ENCODE measurements at places on chromosomes 2 and 18. TPM values are rescaled to one million over a fixed set of nuclear protein-coding genes. Genes with fewer than 3 reads are reported as not detected.

Gene DSEL
- total RNA-seq, result 11.6 TPM

Gene STARD7
- 53.5 TPM for total RNA-seq

Gene ASAP2
- total RNA-seq, result 55.5 TPM

Gene ADRA2B
- total RNA-seq, result not detected

Gene CCDC88A
- 152 TPM for total RNA-seq

DNA sequence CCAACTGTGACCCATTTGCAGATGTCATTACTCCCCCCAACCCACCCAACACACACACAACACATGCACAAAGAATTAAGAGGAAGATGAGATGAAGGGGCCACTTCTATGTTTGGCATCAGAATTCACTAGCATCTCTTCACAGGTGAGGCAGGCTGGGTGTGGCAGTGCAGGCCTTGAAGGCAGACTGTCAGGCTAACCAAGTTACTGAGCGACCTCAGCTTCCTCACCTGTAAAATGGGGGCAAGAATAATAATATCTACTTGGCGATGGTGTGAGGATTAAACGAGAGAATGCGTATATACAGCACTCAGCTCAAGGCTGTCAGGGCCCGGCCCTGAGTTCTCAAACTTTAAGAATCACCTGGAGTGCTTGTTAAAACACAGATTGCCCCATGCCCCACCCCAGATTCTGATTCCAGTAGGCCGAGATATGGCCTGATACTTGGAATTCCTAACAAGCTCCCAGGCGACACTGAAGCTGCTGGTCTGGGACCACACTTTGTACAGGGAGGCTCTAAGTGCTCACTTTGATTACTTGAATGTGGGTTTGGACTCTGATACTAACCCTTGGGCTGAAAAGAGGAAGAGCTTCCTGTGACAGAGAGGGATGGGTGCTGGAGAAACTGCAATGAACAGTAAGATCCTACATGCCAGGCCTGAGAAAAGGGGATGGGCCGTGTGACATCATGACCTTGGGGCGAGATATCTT lies 1.1 kb downstream of the ACTG2 start:
- no peaks in the 10 kb centered on the region for H3K27me3 ChIP-seq
- H3K4me3 ChIP-seq, result peak overlapping the region; percentile 35
- H3K4me1 ChIP-seq, result no peaks in the 10 kb centered on the region
- peak overlapping the region; percentile 97 for H3K27ac ChIP-seq
- no peaks in the 10 kb centered on the region for H3K36me3 ChIP-seq
- no peak for DNase-seq

DNA sequence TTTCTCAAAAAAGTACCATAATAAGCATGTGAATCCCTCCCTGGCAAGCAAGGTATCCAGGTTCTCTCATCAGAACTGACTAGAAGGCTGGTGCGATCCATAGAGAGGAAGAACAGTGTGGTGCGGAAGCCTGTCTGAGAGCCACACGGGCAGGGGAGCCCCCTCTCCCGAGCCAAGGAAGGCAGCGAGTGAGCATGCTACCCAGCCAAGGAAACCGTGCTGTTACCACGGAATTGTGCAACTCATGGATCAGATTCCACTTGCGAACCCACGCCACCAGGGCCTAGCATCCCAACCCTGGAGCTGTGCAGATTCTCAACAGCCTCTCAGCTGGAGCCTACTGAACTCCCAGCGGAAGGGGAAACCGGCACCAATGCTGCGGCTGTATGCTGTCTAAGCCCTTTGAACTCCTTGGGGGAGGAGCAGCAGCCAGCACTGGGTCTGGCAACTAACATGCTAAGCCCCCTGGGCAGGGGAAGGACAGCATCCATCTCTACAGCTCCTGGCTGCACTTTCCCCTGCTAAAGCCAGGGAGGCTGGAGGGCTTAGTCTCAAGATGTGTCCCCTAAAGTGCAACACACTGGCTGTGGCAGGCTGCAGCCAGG lies 823.1 kb downstream of the EPHA4 start:
- DNase-seq, result no peak
- no peaks in the 10 kb centered on the region for H3K4me1 ChIP-seq
- H3K4me3 ChIP-seq, result no peak overlapping the region
- H3K27ac ChIP-seq, result no peak overlapping the region
- H3K36me3 ChIP-seq, result no peaks in the 10 kb centered on the region

DNA sequence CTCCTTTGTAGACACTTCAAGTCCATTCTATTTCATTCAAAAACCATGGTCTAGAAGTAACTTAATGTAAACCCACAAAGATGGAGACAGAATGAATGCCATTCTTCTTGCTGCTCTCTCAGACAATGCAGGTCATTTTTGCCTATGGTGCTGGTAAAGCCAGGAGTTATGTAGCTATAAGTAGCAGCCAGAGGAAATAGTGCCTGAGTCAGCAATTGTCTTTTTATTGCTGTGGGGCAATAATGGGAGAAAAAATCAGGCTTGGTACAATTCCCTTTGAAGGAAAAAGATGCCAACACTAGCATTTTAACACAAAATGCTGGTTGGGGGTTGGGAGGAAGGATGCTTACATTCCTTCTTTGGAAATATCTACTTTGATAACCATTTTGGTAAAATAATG lies 43.5 kb downstream of the SCN1A start:
- H3K4me1 ChIP-seq, result no peaks in the 10 kb centered on the region
- no peak overlapping the region for H3K27ac ChIP-seq
- H3K36me3 ChIP-seq, result no peaks in the 10 kb centered on the region
- no peaks in the 10 kb centered on the region for H3K27me3 ChIP-seq
- no peak overlapping the region for H3K4me3 ChIP-seq

DNA sequence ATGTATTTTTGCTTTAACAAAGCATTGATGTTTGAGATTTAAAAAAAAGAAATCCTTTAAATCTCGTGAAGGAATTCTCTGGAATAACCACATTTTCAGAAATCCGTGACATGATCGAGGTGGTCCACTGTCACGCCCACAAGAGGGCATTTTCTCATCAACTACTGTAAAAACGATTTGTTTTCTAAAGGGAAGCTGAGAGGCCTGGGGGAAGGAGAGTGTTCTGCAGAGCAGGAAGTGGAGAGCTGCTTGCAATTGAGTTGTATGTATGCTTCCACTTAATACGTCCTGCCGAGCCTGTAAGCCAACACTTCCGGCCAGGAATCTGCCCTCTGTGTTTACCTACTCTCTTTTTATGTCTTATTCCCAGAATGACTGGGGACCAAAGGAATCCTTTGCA lies 19.4 kb downstream of the KLHL29 start:
- H3K27ac ChIP-seq, result peak overlapping the region; percentile 44
- DNase-seq, result peak; percentile 48
- H3K36me3 ChIP-seq, result no peaks in the 10 kb centered on the region
- H3K27me3 ChIP-seq, result no peaks in the 10 kb centered on the region
- no peak overlapping the region for H3K4me3 ChIP-seq
- H3K4me1 ChIP-seq, result no peaks in the 10 kb centered on the region

DNA sequence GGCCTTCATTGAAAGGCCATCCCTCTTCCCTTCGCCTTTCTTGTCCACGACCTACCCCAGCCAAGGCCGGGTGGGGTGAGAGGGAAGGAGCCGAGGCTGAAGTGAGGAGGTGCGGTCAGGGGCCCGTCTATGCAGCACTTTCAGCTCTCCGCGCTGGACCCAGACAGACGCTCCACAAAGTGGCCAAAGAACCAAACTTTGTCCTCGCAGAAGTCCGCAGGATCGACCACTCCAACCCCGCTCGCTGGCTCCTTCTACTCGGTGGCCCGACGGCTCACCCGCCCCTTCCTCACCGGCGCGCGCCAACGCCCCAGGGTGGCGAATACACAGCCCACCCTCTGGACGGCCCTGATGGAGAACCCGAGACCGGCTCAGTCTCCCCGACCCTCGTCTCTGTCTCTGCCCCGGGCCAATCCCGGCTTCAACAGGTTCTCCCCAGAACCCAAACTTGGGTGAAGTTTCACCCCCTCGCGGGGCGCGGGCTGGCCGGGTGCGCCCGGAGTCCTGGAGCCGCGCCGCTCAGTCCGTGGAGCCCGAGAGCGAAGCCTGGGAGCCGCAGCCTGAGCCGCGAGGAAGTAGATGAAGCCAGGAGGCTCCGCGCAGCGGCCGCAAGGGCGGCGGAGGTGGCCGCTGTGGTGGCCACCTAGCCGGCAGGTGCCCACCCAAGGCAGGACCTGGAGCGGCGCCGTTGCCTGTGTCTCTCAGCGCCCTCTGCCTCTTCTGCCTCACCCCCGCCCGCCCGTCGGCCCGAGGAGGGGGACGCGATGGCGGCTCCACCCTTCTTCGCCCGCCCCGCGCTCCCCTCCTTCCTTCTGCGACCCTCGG lies 26.7 kb upstream of the ALPP start:
- no peak overlapping the region for H3K27ac ChIP-seq
- H3K36me3 ChIP-seq, result no peaks in the 10 kb centered on the region
- H3K4me3 ChIP-seq, result no peak overlapping the region

GRCh38 chr2:68009526-68009925 lies 53.3 kb downstream of the C1D start:
- no peaks in the 10 kb centered on the region for H3K4me1 ChIP-seq
- no peaks in the 10 kb centered on the region for H3K36me3 ChIP-seq
- H3K27me3 ChIP-seq, result no peaks in the 10 kb centered on the region
- no peak overlapping the region for H3K4me3 ChIP-seq
- no peak overlapping the region for H3K27ac ChIP-seq

DNA sequence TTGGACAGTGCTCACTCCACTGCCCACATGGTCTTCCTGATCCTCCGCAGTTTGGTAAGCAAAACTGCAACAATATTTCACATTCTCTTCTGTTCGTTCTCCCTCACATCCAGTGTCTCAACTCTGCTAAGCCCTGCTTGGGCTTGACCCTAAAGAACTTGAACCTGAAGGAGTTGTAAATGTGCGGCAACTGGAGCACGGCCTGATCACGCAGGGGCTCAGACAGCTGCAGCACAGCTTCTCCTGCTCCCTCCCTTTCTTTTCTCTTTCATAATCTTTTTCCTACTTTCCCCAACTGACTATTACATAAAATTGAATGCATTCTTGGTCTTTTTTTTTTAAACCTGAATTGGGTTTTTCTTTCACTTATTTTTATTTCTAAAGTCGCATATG lies 10.2 kb downstream of the CYRIA start:
- H3K4me1 ChIP-seq, result peaks cover 28% of the 10 kb centered on the region
- peak overlapping the region; percentile 81 for H3K27ac ChIP-seq
- no peaks in the 10 kb centered on the region for H3K36me3 ChIP-seq
- no peak overlapping the region for H3K4me3 ChIP-seq
- no peaks in the 10 kb centered on the region for H3K27me3 ChIP-seq
- DNase-seq, result no peak

DNA sequence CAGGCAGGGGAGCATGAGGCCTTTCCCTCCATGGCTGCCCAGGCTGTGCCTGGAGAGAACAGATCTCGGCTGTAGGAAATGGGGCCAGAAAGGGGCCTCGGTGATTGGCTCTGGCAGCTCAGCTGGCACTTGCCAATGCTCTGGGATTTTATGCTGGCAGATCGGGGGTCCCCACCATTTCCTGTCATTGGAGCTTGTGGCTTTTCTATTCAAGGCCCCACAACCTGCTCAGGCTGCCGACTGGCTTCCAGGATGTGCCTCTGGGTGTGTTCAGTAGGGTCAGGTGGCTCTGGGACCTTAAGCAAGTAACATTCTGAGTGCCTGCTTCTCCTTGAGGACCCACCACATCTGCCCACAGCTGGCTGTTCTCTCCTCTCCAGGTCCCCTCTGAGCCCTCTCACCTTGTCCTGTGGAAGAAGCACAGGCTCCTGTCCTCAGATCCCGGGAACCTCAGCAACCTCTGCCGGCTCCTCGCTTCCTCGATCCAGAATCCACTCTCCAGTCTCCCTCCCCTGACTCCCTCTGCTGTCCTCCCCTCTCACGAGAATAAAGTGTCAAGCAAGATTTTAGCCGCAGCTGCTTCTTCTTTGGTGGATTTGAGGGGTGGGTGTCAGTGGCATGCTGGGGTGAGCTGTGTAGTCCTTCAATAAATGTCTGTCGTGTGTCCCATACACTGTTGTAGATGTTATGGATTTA lies 4.2 kb downstream of the GNLY start:
- no peaks in the 10 kb centered on the region for H3K4me1 ChIP-seq
- no peaks in the 10 kb centered on the region for H3K36me3 ChIP-seq
- DNase-seq, result no peak
